ENCODE measurements at places on chromosomes 5 and 9. TPM values are rescaled to one million over a fixed set of nuclear protein-coding genes. Genes with fewer than 3 reads are reported as not detected.

DNA sequence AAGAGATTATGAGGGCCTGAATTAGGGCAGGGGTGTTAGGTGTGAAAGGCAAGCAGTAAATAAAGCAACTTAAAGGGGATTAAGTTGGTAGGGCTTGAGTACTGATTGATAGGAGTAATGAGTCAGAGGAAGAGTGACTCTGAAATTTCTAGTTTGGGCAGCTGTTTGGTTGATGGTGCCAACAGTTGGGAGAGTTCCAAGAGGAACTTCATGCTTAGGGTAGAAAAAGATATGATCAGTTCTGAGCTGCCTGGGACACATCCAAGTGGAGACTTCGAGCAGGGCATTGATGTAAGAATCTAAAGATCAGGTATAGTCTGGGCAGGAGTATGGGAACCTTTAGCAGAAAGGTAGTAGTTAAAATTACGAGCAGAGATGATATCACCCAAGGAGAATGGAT lies 10.2 kb downstream of the MAMDC2 start:
- no peak for ATAC-seq

GRCh38 chr5:147751-148150 lies 43.5 kb upstream of the LRRC14B start:
- ATAC-seq, result no peak

GRCh38 chr9:76101075-76101474 lies 210.6 kb downstream of the PCSK5 start:
- ATAC-seq, result no peak

The NKD2 gene
- total RNA-seq, result 0.37 TPM

The TMC1 gene
- total RNA-seq, result 0.32 TPM

The NUTM2F gene
- not detected for total RNA-seq

Measured in activated T-helper 17 cell treated with anti-CD3 and anti-CD28 coated beads, Interleukin-2, amount 50 U/mL, for 72 hours (primary cell).